KG1 (cell line): ENCODE measurements at places on chromosomes 7 and 10.

DNA sequence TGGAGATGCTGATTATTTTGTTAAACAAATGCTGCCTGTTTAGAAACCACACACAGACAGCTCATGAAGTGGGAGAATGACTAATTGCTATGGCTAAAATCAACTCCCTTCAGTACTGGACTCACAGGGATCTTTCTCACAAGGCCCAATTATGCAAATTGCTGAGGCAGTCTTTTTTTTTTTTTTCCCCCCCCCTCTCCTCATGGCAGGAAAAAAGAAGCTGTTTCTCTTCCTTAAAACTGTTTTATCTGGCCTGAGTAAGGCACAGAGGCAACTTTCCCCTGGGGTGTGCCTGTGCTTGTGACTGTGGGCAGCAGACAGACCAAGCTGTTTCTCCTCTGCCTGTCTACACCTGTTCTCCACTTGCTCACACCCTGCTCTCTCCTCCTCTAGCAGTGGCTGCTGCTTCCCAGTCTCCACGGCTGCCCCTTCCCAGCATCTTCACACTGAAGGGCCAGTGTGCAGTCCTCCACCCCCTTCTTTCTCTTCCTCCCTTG is 65.4 kb upstream of the STEAP1B start:
- no peak for DNase-seq

- no peak for DNase-seq
Measured at GRCh38 chr7:39647816-39648215, 24.4 kb downstream of the RALA start.

- no peak for DNase-seq
Measured at GRCh38 chr10:48492201-48492600, 112.7 kb downstream of the ARHGAP22 start.

GRCh38 chr7:108348913-108349312 is 107.3 kb downstream of the NRCAM start:
- DNase-seq: no peak

- no peak for DNase-seq
Measured at GRCh38 chr7:107387128-107387527, 82.7 kb upstream of the GPR22 start.

GRCh38 chr10:126924915-126925300 is 19.7 kb downstream of the DOCK1 start:
- no peak for DNase-seq

DNA sequence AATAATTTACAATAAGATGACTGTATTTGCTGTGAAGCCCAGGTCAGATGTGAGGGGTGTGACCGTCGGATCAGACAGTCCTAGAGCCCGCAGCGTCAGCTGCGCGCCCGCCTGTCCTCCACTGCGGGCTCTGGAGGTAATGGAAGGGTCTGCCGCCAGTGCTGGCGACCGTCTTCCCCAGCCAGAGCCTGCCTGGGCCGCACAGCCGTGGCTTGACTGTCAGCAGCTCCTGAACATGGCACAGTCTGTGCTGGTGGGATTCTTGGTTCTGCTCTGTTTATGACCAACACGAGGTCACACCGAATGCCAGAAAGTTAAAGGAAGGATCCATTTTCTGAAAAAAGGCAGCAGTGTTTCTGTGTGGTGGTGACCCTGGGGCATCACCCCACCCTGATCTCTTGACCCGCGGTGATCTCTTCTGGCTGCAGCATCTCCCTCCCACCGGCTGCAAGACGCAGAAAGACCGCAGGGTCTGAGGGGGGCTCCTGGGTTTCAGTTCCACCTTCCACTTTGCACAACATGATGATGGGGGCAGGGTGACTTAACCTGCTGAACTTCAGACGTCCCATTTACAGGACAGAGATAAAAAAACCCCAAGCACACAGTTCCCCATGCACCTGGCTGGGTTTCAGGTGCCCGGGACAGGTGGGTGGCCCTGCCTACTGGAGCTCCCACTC is 103.7 kb downstream of the DNAJB6 start:
- DNase-seq: no peak

GRCh38 chr10:85651497-85651882 is 715.1 kb downstream of the GRID1 start:
- no peak for DNase-seq

GRCh38 chr7:15674586-15674985 is 11.9 kb downstream of the MEOX2 start:
- DNase-seq: no peak

DNA sequence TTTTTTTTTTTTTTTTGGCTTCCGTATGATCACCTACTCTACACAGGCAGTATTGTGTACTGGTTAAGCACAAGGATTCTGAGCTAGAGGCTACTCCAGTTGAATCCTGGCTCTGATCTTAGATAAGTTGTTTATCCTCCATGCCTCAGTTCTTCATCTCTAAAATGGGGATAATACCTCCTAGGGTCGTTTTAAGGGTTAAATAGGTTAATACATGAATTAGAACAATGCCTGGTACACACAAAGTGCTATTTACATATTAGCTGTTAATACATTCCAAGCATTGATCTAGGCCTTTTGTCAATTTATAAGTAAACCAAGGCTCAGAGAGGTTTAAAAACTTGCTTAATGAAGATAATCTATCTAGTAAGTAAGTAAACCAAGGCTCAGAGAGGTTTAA is 59.0 kb downstream of the ST7 start:
- no peak for DNase-seq

DNA sequence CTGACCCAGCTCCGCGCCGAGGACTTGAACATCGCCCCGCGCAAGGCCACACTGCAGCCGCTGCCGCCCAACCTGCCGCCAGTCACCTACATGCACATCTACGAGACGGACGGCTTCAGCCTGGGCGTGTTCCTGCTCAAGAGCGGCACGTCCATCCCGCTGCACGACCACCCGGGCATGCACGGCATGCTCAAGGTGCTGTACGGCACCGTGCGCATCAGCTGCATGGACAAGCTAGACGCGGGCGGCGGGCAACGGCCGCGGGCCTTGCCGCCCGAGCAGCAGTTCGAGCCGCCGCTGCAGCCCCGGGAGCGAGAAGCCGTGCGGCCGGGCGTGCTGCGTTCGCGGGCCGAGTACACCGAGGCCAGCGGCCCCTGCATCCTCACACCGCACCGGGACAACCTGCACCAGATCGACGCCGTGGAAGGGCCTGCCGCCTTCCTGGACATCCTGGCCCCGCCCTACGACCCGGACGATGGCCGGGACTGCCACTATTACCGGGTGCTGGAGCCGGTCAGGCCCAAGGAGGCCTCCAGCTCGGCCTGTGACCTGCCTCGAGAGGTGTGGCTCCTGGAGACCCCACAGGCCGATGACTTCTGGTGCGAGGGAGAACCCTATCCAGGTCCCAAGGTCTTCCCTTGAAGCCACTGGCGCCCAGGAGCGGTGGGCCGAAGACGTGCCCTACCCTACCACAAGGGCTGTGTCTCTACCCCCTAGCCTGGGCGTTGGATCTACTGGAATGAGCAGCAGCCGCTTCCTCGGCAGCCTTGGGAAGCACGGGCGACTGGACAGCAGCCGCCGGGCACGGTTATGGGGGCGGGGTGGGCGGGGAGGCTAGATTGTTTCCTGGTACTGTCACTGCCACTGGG is 945 bp downstream of the ADO start:
- DNase-seq: no peak

- no peak for DNase-seq
Measured at GRCh38 chr7:134105841-134106240, 21.3 kb upstream of the LRGUK start.

DNA sequence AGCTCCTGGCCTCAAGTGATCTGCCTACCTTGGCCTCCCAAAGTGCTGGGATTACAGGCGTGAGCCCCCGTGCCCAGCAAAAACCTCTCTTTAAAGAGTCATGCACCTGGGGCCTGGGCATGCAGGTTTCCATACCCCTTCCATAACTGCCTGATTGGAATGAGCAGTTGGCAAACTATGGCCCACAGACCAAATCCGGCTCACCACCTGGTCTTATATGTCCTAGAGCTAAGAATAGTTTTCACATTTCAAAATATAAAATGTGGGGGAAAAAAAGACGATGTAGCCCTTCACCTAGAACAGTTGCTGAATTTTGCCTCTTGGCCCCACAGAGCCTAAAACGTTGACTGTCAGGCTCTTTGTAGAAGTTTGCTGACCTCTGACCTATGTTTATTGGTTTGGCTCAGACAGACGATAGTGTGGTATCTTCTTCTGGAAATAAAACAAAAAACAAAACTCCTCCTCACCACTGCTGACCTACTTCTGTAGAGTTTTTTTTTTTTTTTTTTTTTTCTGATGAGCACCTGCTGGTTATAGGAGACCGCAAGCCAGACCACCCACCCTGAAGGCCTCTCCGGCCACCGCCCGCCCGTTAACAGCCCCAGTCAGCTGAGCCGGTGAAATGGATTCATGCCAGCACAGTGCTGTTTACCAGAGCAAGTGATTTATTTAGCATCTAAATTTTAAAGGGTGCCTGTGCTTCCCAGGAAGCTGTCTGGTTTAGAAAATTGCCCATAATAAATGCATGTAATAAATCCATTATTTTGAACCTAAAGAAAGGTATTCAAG is 33.5 kb upstream of the SFRP5 start:
- no peak for DNase-seq

GRCh38 chr10:77315496-77316129 is 322.0 kb downstream of the KCNMA1 start:
- DNase-seq: no peak

DNA sequence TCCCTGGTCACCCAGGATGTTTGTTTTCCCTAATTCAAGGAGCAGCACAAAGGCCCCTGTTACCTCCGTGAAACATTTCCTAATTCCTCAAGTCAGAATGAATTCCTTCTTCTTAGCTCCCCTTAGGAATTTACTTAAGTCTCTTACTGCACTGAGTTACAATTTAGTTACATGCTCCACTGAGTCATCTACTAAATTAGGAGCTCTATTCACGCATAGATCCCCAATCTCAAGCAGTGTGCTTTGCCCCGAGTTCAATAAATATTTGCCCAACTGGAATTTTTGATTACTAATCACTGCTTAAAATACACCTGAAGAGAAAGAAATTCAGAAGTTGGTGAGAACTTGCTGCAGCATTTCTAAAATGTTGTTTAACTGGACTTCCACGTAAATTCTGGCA is 329.4 kb upstream of the MYO3A start:
- DNase-seq: no peak

GRCh38 chr10:112241651-112242341 is 41.4 kb upstream of the TECTB start:
- no peak for DNase-seq

GRCh38 chr10:71281646-71282322 is 37.3 kb upstream of the SLC29A3 start:
- DNase-seq: no peak

DNA sequence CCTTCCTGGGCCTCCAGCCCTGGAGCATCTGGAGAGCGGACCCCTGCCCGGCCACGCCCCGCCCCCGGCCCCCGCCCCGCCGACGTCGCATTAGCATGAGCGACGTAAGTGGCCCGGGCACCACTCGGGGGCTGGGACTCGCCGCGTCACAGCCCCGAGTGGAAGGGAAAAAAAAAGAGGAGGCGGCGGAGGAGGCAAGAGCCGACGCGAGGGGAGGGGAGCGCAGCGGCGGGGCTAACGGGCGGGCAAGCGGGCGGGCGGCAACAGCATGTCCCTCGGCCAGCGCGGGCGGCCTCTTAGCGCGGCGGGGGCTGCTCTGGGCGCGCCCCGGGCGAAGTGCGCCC is at the start of gene SLC18A3:
Gene SLC18A3 (plus strand): TSS at position 197 of the 344 bp plus-strand sequence. CDS start 431 bp downstream, outside the sequence.
- DNase-seq: no peak

GRCh38 chr7:17384400-17384799 is 85.9 kb downstream of the AHR start:
- DNase-seq: no peak

GRCh38 chr7:10646194-10646593 is 327.5 kb upstream of the PHF14 start:
- DNase-seq: no peak

DNA sequence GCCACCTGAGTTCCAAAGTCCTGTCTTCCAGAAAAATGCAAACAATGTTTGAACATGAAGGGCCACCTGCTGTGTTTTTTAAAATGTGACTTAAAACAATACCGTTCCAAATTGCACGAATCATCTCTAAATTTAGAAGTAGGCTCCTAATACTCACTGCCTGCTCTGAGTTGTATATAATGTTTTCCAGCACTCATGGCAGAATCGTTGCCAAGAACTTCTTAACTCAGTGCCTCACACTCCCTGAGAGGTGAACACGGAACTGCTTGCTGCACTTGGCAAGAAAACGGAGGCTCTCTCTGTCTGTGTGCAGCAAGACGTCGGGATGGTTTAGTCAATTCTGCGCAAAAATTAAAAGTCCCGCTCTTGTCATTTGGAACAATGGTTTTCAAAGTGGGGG is 757.3 kb upstream of the AUTS2 start:
- DNase-seq: no peak

DNA sequence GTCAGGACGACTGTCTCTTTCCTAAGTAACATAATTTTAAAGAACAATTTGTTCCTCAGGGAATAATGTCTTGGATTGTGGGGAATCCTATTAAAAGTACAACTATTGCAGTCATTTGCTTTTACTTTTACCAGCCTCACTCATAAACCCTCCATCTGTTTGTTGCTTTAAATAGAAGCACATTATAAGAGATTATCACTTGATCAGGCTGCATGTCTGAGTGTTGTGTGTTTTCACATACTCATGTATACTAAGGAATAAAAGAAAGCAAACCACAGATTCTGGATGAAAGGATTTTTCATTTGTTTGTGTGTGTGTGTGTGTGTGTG is 1077.8 kb downstream of the KCNMA1 start:
- no peak for DNase-seq

GRCh38 chr7:103539875-103540274 is 93.9 kb upstream of the SLC26A5 start:
- DNase-seq: no peak

DNA sequence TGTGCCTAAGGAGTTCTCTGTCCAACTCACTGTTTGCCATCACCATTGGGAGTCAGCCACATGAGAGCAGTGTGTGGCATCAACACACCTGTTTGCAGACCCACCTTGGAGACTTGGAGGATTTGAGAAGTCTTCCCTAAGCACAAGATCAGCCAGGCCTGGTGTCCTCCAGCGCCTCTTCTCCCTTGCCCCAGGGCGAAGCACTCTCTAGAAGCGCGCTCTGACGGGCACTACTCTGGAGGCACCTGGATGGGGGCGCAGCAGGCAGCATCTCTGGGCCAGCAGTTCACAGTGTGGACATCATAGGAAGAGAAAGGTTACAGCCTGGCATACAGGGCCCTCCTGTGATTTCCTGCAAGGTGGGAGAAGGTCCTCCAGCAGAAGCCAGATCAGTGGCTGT is 289.3 kb downstream of the CELF2 start:
- no peak for DNase-seq

- no peak for DNase-seq
Measured at GRCh38 chr7:156015237-156016020, 203.2 kb upstream of the SHH start.

DNA sequence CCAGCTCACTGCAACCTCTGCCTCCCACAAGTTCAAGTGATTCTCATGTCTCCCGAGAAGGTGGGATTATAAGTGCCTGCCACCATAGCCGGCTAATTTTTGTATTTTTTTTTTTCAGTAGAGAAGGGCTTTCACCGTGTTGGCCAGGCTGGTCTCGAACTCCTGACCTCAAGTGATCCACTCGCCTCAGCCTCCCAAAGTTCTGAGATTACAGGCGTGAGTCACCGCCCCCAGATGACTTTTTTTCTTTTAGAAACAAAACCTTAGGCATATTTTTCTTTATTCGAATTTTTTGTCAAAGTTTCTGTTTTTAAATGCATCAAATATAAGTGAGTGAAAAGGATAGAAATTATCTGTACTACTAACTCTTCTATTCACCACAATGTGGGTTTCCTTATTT is 113.1 kb downstream of the LRRC4 start:
- DNase-seq: no peak
